ENCODE measurements at places on chromosomes 2 and 18.

DNA sequence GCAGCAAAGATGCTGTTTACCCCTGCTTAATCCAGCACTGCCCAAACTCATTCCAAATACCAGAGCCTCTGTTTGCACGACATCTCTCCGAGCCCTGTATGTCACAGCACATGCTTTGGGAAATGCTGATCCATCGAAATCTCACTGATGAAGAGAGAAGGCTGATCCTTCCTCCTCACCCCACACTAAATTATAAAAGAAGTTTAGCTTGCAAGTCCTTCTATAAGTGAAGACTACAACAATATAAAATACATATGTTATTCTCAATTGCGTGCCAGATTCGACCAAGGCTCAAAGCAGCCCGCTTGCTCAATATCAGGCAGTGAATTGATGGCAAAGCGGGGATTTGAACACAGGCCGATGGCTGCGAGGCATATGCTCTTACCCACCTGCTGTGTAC lies 30.7 kb upstream of the SLC35F6 start:
- no peak for DNase-seq

- no peak for DNase-seq
These were observed 787 bp upstream of the ADGRF3 start for GRCh38 chr2:26347286-26347865.

DNA sequence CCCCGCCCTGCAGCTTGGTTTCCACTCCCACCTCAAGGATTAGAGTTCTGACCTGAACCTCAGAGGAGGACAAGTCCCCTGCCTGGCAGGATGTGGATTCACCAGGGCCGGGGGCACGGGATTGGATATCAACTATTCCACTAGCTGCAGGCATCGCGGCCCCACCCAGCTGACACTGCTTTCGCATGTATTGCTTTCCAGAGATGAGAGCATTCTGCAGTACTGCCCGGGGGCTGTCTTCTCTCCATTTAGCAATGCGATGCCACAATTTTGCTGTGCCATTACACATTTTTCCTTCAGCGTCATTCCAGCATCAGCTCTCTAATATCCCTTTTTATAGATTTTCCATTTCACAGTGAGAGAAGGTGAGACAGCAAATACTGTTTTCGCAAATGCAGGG lies 42.0 kb downstream of the CTIF start:
- no peak for DNase-seq

DNA sequence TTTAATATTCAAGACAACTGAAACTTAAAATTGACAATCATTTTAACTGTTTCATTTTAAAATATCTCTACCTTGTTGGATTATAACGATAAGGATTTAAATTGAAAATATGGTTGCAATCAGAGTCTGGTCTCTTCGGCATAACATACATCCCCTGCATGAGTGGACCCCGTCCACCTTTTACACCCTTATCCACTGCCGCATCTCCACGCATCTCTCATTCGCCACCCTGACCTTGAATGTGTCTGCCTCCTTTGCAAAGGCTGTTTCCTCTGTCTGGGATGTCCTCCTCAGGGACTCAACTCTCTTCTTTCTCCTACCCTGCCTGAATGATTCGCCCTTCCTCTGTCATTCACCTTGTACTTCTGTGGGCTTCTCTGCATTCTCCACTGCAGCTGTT lies 87.6 kb downstream of the SPATS2L start:
- DNase-seq: no peak

DNA sequence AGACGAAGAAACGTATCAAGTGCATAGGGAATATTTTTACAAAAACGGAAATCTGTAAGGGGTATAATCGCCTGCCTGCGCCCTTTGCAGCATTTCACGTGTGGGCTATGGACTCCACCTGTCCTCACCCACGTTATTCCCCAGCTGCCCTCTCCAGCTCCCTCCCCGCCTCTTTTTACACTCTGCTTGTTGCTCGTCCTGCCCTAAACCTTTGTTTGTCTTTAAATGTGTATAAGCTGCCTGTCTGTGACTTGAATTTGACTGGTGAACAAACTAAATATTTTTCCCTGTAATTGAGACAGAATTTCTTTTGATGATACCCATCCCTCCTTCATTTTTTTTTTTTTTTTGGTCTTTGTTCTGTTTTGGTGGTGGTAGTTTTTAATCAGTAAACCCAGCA lies 169.4 kb upstream of the SIX3 start:
- no peak for DNase-seq

- no peak for DNase-seq
These were observed 232.3 kb upstream of the MYT1L start for GRCh38 chr2:2563309-2563860.

DNA sequence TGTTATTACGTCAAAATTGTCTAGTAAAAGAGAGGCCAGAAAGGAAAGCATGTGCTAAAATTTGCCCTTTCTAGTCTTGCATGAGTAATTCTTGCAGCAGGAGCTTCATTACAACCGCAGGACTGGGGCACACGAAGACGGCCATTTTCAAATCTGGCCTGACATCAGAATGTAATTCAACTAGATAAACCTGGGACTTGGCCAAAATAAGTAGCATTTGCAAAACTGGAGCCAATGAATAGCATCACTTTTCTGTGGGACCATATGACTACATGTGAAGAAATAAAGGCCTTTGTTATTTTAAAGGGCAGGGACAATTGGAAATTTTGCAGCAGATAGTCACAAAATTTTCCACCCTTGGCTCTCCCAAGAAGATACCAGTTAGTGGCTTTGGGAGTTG lies 3.0 kb upstream of the FZD7 start:
- no peak for DNase-seq

GRCh38 chr18:24342347-24342746 lies 55.3 kb downstream of the OSBPL1A start:
- DNase-seq: no peak

GRCh38 chr2:25228848-25229278 lies 60.5 kb upstream of the POMC start:
- DNase-seq: no peak

DNA sequence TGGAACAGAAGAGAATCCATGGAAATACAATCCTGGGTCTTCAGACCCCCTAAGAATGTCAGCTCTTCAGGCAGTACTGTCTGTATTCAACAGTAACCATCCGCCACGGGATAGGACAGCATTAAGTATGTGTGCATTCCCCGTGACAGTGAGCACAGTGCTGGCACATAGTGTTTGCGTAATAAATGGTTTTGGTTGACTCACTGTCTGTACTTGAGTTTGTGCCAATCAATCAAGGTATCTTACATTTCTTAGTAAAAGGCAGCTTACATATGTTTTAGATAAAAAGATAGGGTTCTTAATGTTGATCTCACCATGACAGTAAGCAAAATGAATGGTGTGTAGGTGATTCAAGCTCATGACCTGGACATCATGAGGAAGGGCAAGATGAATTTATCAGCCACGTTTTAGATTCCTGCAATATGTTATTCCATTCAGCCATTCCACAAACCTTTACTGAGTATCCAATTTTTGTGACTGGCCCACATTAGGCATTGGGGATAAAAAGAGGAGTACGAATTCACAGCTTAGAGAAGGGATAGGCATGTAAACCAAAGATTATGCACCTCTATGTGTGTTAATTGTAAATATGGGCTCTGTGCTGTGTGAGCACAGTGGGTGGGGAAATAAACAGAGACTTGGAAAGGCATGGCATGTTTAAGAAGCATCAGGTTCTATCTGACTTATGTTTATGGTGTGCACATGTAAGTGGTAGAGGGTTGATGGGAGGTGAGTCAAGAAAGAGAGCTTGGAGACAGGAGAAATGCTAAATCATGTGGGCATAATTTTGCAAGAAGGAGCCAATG lies 258.8 kb downstream of the SLC8A1 start:
- DNase-seq: no peak

DNA sequence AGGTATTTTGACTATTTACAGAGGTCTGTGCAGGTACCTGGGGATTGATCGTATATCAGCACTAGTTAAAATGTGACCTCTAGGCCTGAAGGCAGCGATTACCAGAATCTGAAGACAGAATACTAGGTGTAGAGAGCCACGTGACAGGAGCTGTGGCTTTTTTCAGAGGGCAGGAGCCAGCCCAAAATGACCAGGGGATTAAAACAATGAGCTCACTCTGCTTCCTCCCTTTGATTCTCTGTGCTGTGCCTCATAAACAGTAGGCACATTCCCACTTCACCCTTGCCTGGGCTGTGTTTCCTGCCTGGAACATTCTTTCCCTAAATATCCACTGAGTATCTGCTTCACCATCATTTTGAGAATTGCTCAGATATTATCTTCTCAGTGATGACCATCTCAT lies 15.2 kb downstream of the ITGAV start:
- no peak for DNase-seq

GRCh38 chr2:143422681-143423080 lies 293.5 kb downstream of the ARHGAP15 start:
- DNase-seq: no peak

- no peak for DNase-seq
These were observed 138.9 kb downstream of the PXDN start for GRCh38 chr2:1605102-1606045.

GRCh38 chr2:196362973-196363549 lies 191.7 kb upstream of the STK17B start:
- DNase-seq: no peak

DNA sequence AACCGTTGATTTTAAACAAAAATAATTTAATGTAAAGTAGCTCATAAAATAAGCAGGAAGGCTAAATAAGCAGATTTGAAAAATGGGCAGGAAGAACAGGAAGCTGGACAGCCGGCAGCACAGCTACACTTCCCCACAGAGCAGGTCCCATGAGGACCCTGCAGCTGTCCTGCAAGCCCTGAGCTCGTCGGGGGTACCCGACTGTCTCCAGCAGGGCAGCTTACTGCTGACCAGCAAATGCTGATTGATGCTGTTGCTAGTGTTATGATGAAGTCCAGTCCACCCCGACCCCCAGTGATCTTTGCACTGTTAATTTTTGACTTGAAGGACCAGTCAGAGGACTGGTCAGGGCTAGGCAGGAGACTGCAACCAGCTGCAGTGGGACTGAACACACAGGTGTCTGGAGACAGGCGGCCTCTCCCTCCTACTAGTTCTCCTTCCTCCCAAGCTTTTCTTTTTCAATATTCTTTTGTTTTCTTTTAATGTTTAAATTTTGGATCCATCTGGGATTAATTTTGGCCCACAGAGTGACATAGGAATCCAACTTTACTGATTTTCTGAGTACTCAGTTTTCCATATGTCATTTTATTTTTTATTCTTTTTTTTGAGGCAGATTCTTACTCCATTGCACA lies 27.7 kb downstream of the POLE4 start:
- DNase-seq: no peak

DNA sequence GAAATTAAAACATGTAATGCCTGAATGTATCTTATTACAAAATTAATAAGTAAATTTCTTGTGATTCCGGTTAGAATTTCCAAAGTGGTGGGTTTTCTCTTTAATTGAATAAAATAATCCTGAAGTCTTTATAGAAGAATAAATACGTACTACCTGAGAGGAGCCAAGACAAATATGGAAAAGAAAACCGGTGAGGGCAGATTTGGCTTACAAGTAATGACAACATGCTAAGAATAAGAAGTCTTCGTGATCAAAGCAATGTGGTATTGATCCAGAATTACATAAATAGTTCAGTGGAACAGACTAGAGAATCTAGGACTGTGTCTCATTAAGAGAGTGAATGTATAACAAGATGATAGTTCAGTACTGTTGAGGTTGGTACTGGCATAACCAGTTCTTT lies 167.5 kb downstream of the NEDD4L start:
- DNase-seq: no peak

GRCh38 chr2:100869120-100869519 lies 49.2 kb downstream of the NPAS2 start:
- DNase-seq: no peak

- DNase-seq: no peak
These were observed 152.4 kb upstream of the CAVIN2 start for GRCh38 chr2:191999101-191999841.

DNA sequence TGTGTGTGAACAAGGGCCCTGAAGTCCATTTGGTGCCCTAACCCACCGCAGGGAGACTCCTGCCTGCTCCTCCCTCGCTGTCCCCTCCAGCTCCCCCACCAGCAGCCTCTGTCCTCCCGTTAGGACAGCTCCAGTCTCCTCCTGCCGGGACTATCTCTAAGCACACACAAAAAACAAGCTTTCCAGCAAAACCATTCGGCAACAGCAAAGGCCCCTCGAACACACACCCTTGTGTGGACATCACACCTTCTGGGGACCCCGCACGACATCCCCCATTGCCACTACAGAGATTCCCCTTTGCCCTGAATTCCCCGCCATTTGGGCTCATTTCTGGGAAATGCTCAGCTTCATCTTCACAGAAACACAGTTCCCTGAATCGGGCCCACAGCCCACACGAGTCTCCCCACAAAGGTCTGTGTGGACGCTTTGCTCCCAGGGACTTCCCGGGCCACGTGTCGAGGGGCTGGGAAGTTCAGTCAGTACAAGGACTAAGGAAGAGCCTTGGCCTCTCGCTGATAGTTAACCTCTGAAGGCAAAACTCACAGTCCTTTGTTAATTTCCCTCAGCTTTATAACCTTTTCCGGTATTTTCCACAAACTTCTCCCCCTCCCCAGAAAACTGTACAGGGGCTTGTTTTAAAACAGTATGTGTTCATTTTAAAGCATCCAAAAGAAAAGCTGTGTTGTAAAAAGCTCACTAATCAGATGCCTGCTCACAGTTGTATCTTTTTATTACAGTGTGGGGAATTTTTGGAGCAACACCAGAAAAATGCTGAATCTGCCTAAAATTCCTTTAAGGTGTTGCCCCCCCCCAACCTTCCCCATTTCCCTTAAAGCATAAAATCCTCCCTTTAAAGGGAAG lies 25.9 kb downstream of the SMAD7 start:
- no peak for DNase-seq

- no peak for DNase-seq
These were observed 102.0 kb upstream of the PIEZO2 start for GRCh38 chr18:11251229-11251890.

DNA sequence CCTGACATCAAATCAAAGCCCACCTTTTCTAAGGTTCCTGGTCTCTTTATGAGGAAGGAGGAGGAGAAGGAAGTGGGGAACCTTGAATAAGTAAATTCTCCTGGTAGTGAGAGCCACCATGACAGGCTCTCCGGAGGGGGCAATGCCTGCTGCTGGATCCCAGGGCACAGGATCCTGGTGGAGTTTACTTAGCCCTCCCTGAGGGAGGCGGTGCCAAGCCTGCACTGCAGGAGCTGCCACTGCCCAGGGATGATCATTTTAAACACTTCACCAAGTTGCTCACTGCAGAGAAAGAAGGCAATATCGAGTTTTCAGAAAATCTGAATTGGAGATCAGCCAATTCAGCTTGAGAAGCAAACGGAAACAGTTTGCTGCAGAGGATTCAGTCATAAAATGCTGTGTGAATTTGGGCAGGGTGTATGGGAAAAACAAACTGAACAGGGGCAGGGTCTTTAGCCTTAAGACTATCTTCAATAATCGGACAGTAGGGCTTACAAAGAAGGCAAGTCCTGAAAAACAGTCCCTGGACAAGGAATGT lies 200.7 kb downstream of the RAD51AP2 start:
- no peak for DNase-seq
